Left hindlimb (tissue), 1 donor: ENCODE measurements at places on chromosomes 7 and 10.

DNA sequence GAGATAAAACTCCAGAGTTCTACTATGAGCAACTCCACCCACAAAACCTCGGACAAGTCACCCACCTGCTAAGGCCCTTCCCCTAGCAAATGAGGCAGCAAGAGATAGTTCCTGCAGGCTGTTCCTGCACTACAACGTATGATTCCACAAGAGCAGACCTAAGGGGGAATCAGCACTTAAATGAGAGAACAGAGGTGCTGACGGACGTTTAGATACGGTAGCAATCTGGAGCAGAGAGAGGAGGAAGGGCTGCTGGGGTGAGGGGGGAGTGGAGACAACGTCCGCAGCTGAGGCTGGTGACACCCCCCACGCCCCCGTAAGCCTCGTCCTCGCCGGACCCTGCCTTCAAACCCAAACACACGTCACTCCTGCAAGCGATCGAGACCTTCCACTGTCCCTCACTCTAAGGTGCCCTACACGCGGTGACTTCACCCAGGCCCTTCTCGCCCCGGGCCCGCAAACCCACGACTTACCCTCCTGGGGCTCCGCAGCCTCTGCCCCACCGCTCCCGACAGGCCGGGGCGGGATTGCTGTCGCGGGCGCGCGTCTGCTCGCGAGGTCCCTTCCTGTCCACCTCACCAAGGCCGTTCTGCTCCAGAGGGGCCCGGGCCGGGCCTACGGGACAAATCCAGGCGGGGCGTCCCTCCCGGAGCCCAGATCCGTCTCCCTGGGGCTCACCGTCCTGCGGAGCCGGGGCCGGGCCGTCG lies 635 bp downstream of the ZNF12 start:
- DNase-seq: peak; percentile 45

GRCh38 chr7:71752171-71752935 lies 620.4 kb downstream of the GALNT17 start:
- peak; percentile 63 for DNase-seq

DNA sequence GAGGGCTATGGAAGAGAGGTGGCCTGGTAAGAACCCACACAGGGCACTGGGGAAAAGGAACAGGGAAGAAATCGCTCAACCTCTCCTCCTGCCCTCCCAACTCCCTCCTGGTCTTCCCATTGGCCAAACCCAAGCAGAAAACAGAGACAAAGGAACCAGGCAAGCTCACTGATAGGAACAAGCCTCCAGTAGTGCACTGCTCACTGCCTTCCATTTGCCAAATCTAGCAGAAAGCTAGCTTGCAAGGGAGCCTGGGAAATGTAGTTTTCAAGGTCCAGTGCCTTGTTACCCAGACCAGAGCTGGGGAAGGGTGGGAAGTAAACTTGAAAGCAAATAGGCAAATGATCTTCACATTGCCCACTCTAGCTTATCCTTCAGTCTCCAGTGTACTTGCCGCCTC lies 556.1 kb upstream of the AUTS2 start:
- DNase-seq: no peak

GRCh38 chr7:4079366-4079765 lies 602.7 kb upstream of the FOXK1 start:
- no peak for DNase-seq

- no peak for DNase-seq
Observed at GRCh38 chr7:111439977-111440376, 122.3 kb downstream of the IMMP2L start.

DNA sequence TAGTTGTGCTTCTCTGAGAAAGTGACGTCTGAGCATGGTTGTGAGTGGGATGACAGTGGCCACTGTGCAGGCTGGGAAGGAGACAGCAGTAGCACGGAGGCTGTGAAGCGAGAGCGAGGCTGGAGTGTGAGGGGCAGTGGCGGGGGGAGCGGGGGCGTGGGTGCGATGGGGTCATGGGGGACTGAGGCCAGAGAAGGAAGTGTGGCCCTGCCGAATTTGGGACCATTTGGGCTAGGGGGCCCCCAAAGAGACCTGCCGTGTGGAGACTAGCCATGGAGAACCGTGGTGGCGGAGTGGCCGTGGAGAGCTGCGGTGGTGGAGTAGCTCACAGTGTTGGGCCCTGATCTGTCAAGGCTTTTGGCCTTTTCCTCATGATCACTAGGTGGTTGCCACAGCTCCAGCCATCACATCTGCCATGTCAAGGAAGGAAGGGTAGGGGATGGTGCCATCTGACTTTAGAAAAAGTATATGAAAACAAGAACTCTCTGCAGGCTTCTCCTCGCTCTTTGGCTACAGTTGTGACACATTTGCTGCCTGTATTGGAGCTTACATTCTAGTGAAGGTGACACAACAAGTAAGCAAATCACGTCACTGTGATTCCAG lies 61.4 kb downstream of the MGMT start:
- no peak for DNase-seq

DNA sequence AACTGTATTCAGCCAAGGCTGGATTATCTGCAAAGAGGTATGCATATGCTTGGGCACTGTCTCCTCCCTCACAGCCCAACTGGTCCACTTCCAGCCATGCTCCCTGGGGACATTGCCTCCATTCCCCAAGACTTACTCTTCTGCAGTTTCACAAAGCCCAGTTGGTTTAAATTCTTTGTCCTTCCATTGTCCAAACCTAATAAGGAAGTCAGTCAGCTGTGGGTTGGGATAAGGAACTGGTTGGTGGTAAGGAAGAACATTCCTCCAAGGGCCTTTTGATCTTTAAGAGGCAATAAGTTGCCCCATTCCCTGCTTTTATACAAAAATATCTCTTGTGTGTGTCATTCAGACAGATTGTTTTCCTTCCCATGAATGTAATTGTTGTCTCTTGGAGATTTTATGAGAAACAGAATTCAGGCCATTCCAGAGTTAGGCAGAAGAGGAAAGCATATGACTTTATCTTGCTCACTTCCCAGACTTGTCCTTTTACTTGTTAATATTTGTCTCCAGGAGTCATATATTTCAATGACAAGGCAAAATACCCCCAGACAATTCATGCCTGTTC lies 673.7 kb downstream of the SUGCT start:
- DNase-seq: peak; percentile 27

DNA sequence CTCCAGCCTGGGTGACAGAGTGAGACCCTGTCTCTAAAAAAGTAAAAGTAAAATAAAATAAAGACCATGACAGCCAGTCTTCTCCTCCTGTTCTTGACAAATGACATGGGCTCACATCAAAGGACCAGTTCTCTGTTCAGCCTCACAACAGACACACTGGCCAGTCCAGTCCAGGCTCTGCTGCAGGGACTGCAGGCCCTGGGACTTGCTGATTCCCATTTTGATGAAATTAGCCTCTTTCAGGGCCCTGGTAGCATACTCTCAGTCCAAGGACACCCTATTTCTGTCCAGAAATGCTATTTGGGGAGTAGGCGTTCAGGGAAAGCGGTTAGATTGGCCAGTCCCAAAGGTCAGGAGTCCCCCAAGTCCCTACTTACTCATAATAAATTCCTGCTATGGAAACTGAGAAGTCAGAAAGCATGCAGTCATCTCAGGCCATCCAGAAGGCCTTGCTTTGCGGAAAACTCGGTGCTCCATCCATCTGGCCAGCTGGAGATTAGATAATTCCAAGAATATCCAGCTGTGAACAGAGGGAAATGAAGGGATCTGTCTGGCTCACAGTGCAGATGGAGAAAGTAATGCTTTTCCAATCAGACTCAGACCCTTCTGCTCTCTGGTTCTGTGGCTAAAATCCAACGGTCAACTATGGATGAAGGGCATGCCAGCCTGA lies 74.4 kb downstream of the RAB11FIP2 start:
- peak; percentile 62 for DNase-seq

DNA sequence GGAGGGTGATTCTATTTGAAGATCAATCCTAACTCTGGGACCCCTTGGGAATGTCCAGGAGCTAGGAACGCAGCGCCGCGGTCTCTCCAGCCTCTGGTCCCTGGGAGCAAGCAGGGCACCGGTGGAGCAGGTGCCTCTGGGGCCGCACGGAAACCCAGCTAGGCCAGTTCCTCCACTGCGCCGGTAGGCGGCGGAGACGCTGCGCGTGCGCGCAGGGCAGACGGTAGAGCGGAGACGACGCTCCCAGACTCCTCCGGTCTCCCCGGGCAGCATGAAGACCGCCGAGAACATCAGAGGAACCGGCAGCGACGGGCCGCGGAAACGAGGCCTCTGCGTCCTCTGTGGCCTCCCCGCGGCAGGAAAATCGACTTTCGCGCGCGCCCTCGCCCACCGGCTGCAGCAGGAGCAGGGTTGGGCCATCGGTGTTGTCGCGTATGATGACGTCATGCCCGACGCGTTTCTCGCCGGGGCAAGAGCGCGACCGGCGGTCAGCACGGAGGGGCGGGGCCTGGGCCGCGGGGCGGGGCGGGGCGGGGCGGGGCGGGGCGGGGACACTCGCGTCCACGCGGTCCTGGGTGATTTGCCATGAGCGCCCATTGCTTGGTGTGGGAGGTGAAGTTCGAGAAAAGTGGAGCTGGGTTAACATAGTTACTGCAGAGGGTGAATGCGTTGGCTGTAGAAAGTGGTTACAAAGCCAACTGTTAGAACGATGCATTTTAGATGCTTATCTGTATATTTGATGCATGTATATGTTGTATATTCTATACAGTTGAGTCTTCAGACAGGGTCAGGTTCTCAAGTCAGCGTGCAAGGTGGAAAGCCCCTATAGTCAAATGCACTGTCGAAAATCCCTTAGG lies at the start of gene PSTK:
TSS of gene PSTK (plus strand) at position 193 of the 857 bp plus-strand sequence. CDS start at position 272, 79 bp downstream.
- peak; percentile 94 for DNase-seq

DNA sequence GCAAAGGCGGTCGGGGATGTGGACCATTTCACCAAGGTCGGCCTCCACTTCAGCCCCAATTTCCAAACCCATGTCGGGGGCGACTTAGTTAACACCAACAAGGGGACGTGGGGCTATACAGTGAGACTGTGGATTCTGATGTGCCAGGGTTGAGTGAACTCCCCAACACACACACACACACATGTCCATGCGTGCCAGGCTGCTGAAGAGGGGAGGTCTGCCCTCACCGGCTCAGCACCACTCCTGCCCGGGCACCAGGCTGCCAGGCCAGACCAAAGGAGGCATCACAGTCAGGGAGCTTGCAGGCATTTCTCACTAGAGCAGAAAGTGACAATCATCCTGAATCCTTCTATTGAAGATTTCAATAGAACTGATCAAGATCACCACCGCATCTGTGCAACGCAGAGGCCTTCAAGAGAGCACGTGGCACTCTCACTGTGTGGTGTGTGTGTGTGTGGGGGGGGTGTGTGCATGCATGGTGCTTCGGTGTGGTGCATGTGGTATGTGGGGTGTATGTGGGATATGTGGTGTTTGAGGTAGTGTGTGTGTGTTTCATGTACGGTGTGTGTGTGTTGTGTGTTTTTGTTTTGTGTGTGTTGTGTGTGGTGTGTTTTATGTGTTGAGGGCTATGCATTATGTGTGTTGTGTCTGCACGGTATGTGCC lies 403.5 kb upstream of the RNF32 start:
- no peak for DNase-seq

GRCh38 chr7:25931156-25931555 lies 220.8 kb upstream of the NFE2L3 start:
- no peak for DNase-seq

GRCh38 chr7:16318989-16319915 lies 102.1 kb downstream of the CRPPA start:
- DNase-seq: no peak

- no peak for DNase-seq
Observed at GRCh38 chr7:15556339-15557105, 5.3 kb downstream of the AGMO start.

DNA sequence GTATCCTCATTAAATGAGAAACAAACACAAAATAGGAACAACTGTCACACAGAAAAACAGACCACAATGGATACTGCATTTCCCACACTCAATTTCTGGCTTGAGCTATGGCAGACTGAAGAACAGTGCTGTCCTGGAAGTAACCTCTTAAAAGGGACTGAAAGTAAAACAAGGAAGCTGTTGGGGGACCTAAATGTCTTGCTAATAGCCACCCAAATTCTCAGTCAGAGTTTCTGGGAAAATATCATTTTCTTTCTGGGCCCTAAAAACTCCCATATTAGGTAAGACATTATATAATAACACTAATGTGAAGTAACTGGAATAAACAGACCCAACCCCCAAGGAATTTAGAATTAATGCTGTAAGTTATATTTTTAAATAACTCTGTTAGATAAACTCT lies 80.9 kb upstream of the TFEC start:
- DNase-seq: no peak

DNA sequence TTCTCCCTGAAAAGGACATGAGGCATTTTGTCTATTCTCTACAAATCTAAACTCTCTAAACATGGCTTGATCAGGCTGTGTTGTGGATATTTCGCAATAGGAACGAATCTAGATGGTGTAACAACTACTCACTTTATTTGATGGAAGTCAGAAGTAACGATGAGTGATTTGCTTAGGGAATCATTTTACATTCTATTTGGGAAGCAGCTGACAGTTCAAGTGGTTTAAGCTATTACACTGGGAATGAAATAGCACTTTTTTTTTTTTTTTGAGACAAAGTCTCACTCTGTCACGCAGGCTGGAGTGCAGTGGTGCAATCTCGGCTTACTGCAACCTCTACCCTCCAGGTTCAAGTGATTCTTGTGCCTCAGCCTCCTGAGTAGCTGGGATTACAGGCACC lies 44.1 kb downstream of the NPY start:
- no peak for DNase-seq
